ENCODE measurements at places on chromosomes 2 and 18. TPM values are rescaled to one million over a fixed set of nuclear protein-coding genes. Genes with fewer than 3 reads are reported as not detected.

The WDCP gene
- 11.2 TPM for total RNA-seq

The CD8B2 gene
- 0.10 TPM for total RNA-seq

The ATP6V1B1 gene
- total RNA-seq: not detected

- no peaks in the 10 kb centered on the region for H3K4me1 ChIP-seq
- no peaks in the 10 kb centered on the region for H3K27me3 ChIP-seq
- no peaks in the 10 kb centered on the region for H3K36me3 ChIP-seq
Observed at GRCh38 chr2:77301441-77301840, 220.7 kb downstream of the LRRTM4 start.
